ENCODE measurements at places on chromosomes 12 and 14. TPM values are rescaled to one million over a fixed set of nuclear protein-coding genes. Genes with fewer than 3 reads are reported as not detected.

GRCh38 chr12:4603421-4603820 is 41.4 kb downstream of the DYRK4 start:
- no peak for DNase-seq
- H3K27ac ChIP-seq = no peak overlapping the region
- peaks cover 9% of the 10 kb centered on the region for H3K4me1 ChIP-seq
- no peaks in the 10 kb centered on the region for H3K36me3 ChIP-seq
- H3K27me3 ChIP-seq = peaks cover 55% of the 10 kb centered on the region

DNA sequence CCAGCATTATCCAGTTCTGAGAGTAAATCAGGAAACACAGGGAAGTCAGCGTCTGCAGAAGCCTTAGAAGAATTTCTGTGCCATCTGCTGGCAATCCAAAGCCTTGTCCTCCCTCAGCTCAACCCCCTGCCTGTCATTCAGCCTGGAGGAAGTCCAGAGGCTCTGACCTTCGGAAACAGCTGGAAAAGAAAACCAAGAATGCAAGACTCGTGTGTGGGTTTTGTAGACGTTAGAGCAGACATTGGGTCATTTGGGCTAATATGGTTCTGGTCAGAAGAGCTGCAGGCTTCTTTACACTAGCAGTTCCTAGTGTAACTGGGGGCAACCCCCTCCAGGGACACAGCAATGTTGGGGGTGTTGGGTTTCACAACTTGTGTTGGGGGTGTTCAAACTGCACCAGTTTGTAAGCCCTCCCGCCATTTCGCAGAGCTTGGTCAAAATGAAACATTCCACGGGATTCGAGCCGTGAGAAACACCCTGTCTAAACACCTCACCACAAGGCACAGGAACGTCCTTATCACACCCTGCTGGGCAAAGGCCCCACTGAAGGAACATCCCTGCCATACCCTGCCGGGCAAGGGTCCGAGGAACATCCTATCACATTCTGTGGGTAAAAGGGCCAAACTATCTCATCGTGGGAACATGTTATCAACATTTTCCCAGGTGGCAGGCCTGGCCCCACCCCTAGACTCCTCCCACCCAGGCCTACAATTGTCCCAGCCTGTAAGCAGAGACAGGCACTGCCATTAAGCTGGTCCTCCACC is 21.0 kb upstream of the SERPINA4 start:
- no peaks in the 10 kb centered on the region for H3K36me3 ChIP-seq
- H3K27me3 ChIP-seq = no peaks in the 10 kb centered on the region
- no peak for DNase-seq

GRCh38 chr14:71733210-71733883 is 198.9 kb upstream of the RGS6 start:
- DNase-seq = no peak
- H3K4me3 ChIP-seq = no peak overlapping the region
- no peaks in the 10 kb centered on the region for H3K4me1 ChIP-seq
- no peaks in the 10 kb centered on the region for H3K27me3 ChIP-seq
- no peak overlapping the region for H3K27ac ChIP-seq
- H3K36me3 ChIP-seq = peaks cover 44% of the 10 kb centered on the region

GRCh38 chr12:3178671-3179313 is 101.6 kb downstream of the TSPAN9 start:
- no peak for DNase-seq
- H3K27me3 ChIP-seq = no peaks in the 10 kb centered on the region
- no peak overlapping the region for H3K4me3 ChIP-seq
- H3K36me3 ChIP-seq = no peaks in the 10 kb centered on the region
- H3K4me1 ChIP-seq = no peaks in the 10 kb centered on the region

DNA sequence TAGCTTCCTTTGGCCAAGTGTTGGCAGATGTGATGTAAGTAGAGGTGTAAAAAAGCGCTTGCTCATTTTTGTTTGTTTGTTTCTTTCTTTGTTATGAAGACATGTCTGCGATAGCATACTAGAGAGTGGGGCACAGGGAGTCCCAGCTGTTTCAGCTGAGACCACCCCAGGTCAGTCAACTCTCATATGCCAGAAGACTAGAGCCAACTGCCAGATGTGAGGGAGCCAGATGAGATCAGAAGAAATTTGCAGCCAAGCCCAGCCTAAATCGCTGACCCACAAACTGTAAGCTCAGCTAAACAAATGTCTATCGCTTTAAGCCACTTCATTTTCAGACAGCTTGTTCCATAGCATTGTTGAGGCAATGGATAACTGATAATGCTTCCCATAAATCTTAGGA is 397.1 kb downstream of the APAF1 start:
- H3K27ac ChIP-seq = no peak overlapping the region
- no peak overlapping the region for H3K4me3 ChIP-seq
- DNase-seq = no peak
- peaks cover 4% of the 10 kb centered on the region for H3K27me3 ChIP-seq
- H3K4me1 ChIP-seq = no peaks in the 10 kb centered on the region

- DNase-seq = peak; percentile 45
- H3K27ac ChIP-seq = no peak overlapping the region
- no peaks in the 10 kb centered on the region for H3K27me3 ChIP-seq
Measured at GRCh38 chr14:29853272-29853671, 74.4 kb downstream of the PRKD1 start.

GRCh38 chr14:87998482-87998881 is 5.5 kb upstream of the GALC start:
- H3K27ac ChIP-seq = no peak overlapping the region
- H3K4me1 ChIP-seq = no peaks in the 10 kb centered on the region
- H3K36me3 ChIP-seq = no peaks in the 10 kb centered on the region
- no peak overlapping the region for H3K4me3 ChIP-seq
- H3K27me3 ChIP-seq = no peaks in the 10 kb centered on the region

DNA sequence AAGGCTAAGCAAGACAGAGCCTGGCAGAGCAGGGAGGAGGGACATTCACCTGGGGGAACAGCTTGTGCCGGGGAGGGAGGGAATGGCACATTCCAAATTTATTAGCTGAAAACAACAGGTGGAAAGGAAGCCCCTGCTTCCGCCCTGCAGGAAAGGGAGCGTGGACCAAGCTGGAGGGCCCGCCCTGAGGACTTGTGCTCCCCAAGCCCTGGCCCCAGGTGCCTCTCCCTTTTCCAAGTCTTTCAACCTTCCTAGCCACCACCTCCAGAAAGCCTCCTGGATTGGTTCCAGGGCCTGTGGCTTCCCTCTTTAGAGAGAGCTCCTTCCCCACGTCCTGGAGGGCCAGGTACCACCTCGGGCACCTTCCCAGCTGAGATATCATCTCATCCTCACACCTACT is 2.7 kb downstream of the DEGS2 start:
- H3K27me3 ChIP-seq = no peaks in the 10 kb centered on the region
- H3K4me3 ChIP-seq = no peak overlapping the region
- no peak overlapping the region for H3K27ac ChIP-seq
- no peaks in the 10 kb centered on the region for H3K4me1 ChIP-seq
- no peaks in the 10 kb centered on the region for H3K36me3 ChIP-seq

- no peak overlapping the region for H3K27ac ChIP-seq
- H3K4me3 ChIP-seq = no peak overlapping the region
- no peaks in the 10 kb centered on the region for H3K36me3 ChIP-seq
- H3K27me3 ChIP-seq = no peaks in the 10 kb centered on the region
- peaks cover 16% of the 10 kb centered on the region for H3K4me1 ChIP-seq
Measured at GRCh38 chr14:100691395-100692056, 35.2 kb upstream of the DLK1 start.

GRCh38 chr14:31949709-31950108 is 127.4 kb upstream of the ARHGAP5 start:
- H3K4me1 ChIP-seq = peaks cover 31% of the 10 kb centered on the region
- DNase-seq = peak; percentile 42
- H3K27me3 ChIP-seq = no peaks in the 10 kb centered on the region
- H3K27ac ChIP-seq = peak overlapping the region; percentile 86

GRCh38 chr14:92929689-92930608 is 7.0 kb downstream of the CHGA start:
- H3K27ac ChIP-seq = no peak overlapping the region
- no peaks in the 10 kb centered on the region for H3K36me3 ChIP-seq
- H3K27me3 ChIP-seq = no peaks in the 10 kb centered on the region
- H3K4me1 ChIP-seq = peaks cover 21% of the 10 kb centered on the region
- no peak overlapping the region for H3K4me3 ChIP-seq
- DNase-seq = no peak

DNA sequence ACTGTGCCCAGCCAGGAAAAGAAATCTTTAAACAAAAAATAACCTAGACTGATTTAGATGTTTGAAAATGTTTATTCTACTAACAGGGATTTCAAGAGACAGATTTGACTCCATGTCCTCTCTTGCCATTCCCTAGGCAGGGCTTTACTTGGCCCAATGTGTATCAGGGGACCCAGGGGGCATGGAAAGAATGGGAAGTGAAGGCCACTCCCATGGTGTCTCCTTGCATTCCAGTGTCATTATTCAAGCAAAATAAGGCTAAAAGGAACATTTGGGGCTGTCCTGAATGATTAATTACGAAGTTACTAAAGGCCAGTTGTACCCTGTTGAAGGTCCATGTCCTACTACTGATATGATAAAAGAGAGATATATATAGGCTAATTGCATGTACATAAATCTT is 151.9 kb upstream of the ATF7IP start:
- peaks cover 31% of the 10 kb centered on the region for H3K4me1 ChIP-seq
- peak; percentile 14 for DNase-seq
- no peaks in the 10 kb centered on the region for H3K27me3 ChIP-seq

GRCh38 chr12:58299371-58299770 is 358.0 kb downstream of the ATP23 start:
- no peak overlapping the region for H3K27ac ChIP-seq
- no peaks in the 10 kb centered on the region for H3K27me3 ChIP-seq
- DNase-seq = no peak
- H3K4me1 ChIP-seq = peaks cover 13% of the 10 kb centered on the region

OR11G2 gene
- total RNA-seq = not detected

FGD4 gene
- 28.3 TPM for total RNA-seq

TPH2 gene
- total RNA-seq = not detected

MYH6 gene
- not detected for total RNA-seq

GARIN6 gene
- total RNA-seq = not detected

TEAD4 gene
- 47.7 TPM for total RNA-seq
